SK-N-SH (cell line): ENCODE measurements at places on chromosomes 2 and 18.

GRCh38 chr2:149611100-149611820, 23.7 kb upstream of the MMADHC start:
- no peak for DNase-seq

DNA sequence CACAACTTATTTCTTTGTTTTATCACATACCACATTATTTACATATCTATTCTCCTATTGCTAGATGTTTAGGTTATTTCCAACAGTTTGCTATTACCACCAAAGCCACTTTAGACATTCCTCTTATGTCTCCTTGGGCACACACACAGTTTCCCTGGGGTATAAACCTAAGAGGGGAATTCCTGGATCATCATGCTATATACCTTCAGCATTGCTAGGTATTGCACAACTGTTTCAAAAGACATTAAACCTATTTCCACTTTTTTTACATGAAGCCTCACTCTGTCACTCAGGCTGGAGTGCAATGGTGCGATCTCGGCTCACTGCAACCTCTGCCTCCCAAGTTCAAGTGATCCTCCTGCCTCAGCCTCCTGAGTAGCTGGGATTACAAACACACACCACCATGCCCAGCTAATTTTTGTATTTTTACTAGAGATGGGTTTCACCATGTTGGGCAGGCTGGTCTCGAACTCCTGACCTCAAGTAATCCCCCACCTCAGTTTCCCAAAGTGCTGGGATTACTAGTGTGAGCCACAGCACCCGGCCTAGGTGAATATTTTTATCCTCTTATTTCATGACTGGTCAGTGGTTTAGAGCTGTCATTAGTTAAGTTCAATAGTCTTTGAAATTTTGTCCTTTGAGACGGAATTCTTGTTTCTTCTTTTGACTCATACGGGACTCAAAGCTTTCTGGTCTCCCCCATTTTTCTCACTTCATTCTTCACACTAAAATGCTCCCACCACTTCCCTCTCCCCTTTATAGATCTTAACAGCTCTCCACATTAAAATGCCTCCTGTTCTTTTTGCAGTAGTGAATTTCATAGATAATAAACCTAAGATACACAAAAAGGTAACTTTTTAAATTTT, 30.3 kb downstream of the SULT1C4 start:
- no peak for DNase-seq

- no peak for DNase-seq
These were observed 576.5 kb downstream of the NRXN1 start for GRCh38 chr2:50455351-50455939.

- no peak for DNase-seq
These were observed 76.5 kb upstream of the RAB6C start for GRCh38 chr2:129902731-129903585.

DNA sequence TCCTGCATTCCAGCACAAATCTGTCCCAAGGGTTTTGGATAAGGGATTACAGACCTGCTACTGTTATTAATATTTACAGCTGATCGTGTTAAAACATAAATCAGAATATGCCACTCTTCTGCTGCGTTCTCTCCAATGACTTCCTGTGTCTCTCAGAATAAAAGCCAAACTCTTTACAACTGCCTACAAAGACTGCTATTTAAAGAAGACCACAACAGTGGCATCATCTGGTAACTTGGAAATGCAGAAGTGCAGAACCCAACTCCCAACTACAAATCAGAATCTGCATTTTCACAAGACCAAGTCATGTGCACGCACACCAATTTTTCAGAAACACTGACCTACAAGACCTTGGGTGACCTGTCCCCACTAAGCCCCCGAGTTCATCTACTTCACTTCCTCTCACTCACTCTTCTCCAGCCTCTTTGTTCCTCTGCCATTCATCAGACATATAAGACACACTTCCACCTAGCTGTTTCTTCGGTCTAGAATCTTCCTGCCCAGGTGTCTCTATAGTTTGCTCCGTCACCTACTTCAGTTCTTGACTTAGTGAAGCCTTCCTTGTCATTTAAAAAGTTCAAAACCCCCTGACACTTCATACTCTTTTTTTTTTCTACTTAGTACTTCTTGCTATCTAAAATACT, 36.0 kb downstream of the CHN1 start:
- DNase-seq, result no peak
